ENCODE measurements at places on chromosomes 6 and 20.

- DNase-seq: no peak
Measured at GRCh38 chr6:75488033-75488432, 5.6 kb downstream of the FILIP1 start.

GRCh38 chr6:130524552-130524951 lies 158.7 kb downstream of the TMEM200A start:
- DNase-seq: no peak

DNA sequence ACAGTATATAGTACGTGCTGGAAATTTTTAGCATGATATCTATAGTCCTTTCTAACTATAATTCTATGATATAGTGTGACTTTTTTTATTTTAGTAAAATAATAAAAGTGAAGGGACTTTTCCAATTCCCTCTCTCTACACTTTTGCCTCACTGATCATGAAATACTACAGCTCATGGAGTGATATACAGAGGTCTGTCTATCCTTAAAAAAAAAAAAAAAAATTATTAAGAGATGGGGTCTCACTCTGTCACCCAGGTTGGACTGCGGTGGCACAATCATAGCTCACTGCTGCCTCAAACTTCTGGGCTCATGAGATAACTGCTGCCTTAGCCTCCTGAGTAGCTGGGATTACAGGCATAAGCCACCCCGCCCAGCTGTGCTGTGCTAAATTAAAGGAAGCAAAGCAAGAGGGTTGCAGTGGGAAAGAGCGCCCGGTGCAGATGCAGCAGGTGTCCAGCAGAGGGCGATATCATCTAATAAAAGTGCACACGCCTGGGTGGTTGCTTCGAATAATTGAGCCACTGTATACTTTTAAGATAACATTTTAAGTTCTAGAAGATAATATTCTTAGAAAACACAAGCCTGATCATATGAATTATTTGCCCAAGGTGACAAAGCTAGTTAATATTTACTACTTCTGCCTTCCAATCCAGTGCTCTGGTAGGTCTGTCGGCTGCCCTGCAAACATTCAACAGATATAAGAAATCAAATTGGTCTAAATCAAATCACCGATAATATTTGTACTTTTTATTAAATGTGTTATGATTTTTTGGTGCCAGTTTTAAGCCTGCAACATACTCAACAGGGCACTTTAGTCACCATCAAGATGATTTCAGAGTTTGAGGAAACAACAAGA lies 94.9 kb upstream of the NT5E start:
- no peak for DNase-seq

GRCh38 chr20:54257071-54257816 lies 49.4 kb downstream of the PFDN4 start:
- no peak for DNase-seq

DNA sequence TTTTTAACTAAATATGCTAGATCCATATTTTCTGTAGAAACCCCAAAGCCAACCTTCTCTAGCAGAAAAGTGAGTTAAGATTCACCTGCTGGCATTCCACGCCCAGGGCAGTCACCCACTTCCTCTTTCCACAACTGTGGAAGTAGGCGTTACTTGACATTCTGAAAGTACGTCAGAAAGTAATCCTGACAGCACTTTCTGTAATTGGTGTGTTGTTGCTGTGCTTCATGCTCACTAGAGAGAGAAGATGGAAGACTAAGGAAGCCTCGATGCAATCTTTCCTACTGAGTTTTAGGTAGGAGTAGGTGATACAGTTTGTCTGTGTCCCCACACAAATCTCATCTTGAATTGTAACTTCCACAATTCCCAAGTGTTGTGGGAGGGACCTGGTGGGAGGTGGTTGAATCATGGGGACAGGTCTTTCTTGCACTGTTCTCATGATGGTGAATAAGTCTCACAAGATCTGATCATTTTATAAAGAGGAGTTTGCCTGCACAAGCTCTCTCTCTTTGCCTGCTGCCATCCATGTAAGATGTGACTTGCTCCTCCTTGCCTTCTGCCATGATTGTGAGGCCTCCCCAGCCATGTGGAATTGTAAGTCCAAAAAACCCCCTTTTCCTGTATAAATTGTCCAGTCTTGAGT lies 101.1 kb downstream of the MAP3K7 start:
- DNase-seq: no peak

DNA sequence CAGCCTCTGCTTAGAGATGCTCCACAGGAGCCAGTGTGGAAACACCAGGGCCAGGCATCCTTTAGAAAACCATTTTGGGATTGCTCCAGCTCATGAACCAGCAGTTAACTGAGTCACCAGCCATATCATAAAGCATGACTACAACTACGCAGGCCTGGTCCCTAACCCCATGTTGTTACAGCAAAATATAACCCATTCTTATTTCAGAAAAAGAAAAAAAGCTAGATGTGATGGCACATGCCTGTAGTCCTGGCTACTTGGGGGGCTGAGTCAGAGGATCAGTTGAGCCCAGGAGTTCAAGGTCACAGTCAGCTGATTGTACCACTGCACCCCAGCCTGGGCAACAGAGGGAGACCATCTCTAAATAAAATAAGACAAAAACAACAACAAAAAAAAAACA lies 36.8 kb downstream of the C6orf15 start:
- DNase-seq: no peak

- no peak for DNase-seq
Measured at GRCh38 chr6:70479236-70479635, 65.9 kb downstream of the FAM135A start.

DNA sequence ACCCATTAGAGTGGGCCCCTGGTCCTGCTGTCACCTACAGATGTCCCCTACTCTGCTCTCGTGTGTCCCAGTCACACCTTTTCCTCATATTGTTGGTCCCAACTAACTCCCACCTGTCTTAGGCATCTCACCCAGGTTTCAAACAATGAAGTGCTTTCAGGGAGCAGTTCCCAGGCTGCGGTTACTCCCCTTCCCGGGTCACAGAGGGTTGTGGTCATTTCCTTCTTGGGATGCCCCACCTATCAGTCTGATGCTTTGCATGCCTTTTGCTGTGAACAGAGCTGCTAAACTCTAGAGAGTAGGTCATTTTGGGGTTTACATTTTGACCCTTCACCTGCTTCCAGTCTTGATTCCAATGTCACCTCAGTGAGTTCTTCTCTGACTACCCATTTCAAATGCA lies 181.6 kb downstream of the CDC5L start:
- DNase-seq: no peak

- no peak for DNase-seq
Measured at GRCh38 chr6:7758456-7758855, 32.6 kb downstream of the BMP6 start.

DNA sequence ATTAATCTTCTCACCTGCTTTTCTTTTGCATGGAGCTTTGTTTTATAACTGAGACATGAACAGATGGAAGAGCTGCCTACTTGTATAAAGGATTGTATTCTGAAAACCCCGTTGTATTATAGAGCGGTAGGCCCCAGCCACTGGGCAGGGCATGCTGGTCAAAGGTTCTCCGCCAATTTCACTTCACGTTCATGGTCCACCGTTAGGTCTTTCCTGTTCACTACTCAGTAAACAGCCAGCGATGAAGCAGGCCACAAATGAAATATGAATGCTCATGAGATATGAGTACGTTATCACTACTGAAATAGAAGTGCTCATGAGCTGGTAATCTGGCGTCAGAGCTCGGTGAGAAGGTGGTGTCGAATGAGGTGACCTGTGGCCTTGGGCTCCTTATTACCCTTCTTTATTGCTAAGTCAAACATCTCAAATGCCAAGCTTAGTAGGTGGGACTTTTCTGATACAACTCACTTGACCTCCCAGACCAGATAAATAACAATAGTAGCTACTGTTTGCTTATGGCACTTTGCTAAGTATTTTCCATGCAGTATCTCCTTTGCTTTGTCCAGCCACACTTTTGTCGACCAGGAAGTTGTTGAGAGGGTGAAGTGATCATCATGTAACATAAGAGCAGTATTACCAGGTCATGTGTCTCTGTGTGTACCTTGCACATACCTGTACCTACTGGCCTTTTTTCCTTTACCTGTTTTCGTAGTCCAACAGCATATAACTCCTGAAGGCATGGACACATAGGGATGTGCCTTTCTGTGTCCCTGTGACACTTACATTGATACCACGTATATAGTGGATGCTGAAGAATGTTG lies 16.7 kb downstream of the EDN3 start:
- DNase-seq: no peak

GRCh38 chr20:37236462-37236861 lies 25.2 kb downstream of the GHRH start:
- no peak for DNase-seq

DNA sequence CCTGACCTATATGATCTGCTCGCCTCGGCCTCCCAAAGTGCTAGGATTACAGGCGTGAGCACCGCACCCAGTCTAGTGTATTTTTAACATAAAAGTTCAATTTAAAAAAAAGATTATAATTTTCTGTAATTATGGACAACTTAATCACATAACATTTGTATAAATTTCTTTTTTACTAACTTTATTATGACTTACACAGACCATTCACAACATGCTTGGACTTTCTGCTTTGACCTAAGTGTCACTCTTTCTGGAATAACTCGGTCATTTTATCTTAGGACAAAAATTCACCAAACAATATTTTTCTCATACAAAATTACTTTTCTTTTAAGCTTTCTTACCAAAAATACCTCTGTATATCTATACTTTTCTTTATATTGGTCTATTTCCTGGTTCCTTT lies 15.4 kb upstream of the IL22RA2 start:
- no peak for DNase-seq

GRCh38 chr6:109051301-109052017 lies 43.2 kb downstream of the SESN1 start:
- no peak for DNase-seq

GRCh38 chr20:63741676-63742380 lies 2.3 kb downstream of the SLC2A4RG start:
- DNase-seq: no peak

GRCh38 chr6:63975699-63976098 lies 340.1 kb downstream of the PHF3 start:
- no peak for DNase-seq

GRCh38 chr20:20399531-20400500 lies 31.9 kb downstream of the INSM1 start:
- DNase-seq: no peak

DNA sequence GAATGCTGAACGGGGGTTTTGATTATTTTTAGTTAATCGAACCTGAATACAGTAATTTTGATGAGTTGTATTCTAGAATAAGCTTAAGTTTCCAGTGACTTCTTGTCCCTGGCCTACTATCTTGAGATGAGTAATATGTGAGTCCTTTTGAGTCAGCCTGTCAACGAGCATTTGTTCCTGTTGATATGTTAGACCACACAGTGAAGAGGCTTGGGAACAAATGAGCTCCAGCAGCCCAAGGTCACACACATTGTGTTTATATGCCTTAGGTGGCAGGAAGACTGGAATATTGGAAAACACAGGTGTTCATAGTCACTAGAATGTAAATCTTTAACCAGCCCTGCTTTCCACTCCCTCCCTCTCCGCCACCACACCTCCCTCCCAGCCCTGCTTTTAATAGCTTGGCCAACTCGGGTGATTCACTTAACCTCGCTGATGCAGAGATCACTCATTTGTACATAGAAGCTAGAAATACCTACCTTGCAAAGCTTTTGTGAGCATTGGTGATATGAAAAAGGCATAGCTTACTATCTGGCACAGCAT lies 9.1 kb downstream of the SMPDL3A start:
- no peak for DNase-seq

GRCh38 chr6:131135244-131136020 lies at the start of gene AKAP7:
Gene AKAP7 (plus strand): TSS chr6:131135467. CDS start chr6:131135764, 297 bp downstream.
- DNase-seq: no peak

Measured in NCI-H1436 treated with DMSO at 0.1 percent for 48 hours (cell line).